ENCODE measurements at places on chromosomes 7 and 10. TPM values are rescaled to one million over a fixed set of nuclear protein-coding genes. Genes with fewer than 3 reads are reported as not detected.

GRCh38 chr10:78974617-78975317, 94.0 kb upstream of the ZMIZ1 start:
- DNase-seq, result peak; percentile 78

GRCh38 chr7:121369462-121369861, 26.6 kb downstream of the FAM3C start:
- no peak for DNase-seq

DNA sequence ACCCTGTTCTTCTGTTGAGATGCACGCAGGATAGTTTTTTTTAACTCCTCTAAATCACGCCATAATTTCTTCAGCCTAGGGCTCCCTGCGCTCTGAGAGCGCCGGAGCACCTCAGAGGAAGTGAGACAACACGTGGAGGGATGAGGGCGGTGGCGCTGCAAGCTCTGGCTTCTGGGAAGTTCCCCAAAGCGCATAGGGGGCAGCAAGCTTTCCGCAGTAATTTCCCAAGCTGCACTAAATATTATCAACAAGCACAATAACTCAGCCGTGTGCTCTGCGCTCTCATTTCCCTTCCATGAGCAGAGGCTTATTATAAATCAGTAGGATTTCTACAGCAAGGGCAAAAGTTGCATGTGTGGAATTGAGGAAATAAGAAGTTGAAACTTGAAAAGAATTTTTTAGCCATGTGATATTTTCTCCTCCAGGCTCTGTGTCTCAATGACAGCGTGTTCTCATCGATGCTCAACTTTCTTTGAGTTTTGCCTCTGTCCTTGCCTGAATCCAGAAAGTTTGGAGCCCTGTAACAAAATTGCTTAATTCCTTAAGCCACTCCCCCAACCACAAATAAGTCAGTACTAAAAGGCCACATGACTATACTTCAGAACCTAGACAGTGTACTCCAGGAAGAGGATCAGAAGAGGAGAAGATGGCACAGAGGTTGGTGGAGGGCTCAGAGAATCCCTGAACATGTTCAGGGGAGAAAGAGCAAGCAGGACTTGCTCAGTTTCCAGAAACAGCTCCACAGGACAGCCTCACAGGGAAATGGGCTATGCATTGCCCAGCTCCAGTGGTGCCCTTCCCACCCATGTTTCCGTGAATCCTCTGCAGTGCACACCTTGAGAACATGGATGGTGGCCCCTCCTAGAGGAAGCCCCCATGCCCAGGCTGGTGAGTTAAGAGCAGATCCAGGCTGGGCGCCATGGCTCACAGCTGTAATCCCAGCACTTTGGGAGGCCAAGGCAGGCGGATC, 221.5 kb upstream of the GHITM start:
- DNase-seq, result peak; percentile 70

DNA sequence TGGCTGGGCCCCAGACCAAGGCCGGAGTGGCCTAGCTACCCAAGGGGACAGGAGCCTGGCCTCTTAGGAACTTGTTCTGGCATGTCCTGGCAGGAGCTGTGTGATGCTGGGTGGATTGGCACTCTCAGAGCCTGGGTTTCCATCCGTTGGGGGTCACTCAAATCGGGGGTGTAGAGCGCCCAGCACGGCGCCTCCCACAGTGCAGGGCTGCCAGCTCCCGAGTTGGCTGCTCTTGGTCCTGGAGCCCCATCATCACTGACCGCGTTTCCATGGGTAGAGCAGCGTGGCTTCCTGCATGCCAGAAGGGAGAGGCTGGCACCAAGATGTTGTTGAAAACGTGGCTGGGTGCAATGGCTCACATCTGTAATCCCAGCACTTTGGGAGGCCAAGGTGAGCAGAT, 70.3 kb downstream of the UNCX start:
- DNase-seq, result no peak

GRCh38 chr7:66055321-66055956, 20.2 kb upstream of the ASL start:
- DNase-seq, result no peak

DNA sequence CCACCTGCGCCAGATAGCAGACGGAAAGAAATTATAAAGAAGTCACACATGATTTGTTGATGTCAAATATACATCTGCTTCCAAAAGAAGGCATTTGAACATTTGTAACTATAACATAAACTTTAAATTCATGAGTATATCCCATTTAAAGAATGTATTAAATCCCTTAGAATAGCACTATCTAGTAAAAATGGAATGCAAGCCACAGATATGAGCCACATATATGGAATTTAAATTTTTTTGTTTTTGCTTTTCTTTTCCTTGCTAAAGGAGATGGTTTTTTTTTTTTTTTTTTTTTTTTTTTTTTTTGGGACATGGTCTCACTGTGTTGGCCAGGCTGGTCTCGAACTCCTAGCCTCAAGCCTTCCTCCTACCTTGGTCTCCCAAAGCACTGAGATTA, 730.8 kb downstream of the PHTF2 start:
- no peak for DNase-seq

DNA sequence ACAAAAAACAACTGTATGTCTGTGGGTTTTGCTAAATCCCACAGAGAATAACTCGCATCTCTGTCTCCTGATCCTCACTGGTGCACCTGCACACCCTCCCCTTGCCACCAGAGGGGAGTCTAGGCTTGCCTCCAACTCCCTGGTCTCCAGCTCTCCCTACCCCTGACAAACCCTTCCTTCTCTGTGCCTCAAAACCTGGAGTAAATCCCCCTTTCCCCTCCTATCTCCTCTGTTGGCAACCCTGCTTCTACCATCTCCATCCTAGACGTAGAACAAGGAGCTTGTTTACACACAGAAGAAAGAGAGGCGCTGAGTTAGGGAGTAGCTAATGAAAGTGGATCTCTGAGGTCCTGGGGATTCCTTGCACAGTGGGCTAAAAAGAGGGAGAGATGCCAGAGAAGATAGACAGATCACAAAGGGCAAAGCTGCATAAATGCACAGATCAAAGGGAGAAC, 6.0 kb downstream of the MBLAC1 start:
- DNase-seq, result peak; percentile 49

DNA sequence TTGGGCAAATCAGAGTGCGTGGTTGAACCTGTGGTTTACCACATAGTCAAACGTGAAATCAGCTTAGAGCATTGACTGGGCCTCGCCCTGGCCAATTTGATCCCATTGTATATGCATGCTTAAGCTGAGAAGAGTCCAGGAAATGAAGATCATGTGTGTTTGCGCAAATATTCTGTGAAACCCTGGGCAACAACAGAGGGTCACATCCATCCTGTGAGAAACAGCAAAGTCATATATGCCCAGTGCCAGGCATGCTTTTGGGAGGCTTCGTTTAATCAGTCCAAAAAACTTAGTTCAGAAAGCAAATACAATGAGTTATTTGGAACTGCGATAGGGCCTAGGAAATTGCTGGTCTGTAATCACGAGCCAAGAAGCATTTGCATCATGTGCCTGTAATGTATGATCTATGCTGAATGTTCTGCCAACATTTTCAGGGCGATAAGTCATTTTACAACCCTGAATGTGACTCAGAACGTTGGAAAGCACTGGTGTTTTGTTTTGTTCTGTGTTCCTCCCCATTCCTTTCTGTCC, 412.1 kb upstream of the CELF2 start:
- peak; percentile 29 for DNase-seq

DNA sequence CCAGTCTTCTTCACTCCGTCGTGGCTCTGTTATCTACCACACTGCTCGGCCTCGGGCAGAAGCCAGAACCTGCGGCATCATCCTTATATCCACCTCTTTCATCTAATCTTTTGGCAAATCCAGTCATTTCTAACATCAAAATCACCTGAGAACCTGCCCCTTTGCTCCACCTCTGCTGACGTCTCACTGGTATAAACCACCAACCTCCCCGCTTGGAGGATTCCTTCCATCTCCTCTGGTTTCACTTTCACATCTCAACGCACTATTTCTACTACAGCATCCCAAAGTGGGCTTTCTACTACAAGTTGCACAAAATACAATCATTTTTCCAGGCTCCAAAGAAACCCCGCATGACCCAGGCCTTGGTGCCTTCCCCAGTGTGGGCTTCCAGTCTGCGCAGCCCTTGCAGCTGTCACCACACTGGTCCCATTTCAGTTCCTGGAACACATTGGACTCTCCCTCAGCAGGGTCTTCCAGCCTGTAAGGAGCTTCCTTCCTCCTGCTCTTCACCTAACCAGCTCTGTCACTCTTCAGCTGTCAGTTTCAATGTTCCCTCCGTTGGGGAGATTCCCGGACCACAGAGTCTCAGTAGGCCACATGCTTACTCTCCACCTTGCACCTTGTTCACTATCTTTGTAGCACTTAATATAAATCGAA, 85.0 kb downstream of the PRKCQ start:
- no peak for DNase-seq

DNA sequence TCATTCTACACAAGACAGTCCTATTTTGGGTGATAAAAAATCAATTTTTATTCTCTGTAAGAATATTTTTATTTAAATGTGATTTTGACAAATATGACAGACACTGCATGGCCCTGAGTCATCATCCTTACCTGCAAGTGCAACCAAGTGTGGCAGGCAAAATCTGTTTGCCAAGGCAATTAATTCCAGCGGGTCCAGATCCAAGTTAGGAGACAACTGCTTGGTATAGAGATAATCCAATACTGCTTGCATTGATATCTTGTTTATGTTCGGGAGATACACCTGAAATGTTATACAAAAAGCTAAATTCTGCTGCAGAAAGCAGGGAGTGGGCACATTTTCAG, 66.2 kb downstream of the RHOBTB1 start:
- DNase-seq, result no peak

DNA sequence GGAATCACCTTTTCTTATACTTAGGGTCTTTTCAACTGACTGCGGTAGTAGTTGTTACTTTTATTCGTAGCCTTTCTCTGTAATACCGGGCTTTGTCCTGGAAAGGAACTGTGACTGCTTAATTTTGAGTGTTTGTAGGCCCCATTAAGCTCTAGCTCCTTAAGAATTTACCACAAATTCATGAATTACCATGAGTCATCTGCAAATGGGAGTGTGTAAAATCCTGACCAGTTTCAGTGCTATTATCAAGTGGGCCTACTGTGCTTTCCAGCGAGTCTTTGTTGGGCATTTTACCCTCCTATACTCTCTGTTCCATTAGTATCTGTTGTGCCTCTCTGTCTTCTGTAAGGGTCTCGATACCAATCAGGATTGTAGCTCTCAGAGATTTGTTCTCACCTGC, 49.7 kb downstream of the ZMYND11 start:
- no peak for DNase-seq

GRCh38 chr7:20216406-20217036, 663 bp downstream of the MACC1 start:
- no peak for DNase-seq

DNA sequence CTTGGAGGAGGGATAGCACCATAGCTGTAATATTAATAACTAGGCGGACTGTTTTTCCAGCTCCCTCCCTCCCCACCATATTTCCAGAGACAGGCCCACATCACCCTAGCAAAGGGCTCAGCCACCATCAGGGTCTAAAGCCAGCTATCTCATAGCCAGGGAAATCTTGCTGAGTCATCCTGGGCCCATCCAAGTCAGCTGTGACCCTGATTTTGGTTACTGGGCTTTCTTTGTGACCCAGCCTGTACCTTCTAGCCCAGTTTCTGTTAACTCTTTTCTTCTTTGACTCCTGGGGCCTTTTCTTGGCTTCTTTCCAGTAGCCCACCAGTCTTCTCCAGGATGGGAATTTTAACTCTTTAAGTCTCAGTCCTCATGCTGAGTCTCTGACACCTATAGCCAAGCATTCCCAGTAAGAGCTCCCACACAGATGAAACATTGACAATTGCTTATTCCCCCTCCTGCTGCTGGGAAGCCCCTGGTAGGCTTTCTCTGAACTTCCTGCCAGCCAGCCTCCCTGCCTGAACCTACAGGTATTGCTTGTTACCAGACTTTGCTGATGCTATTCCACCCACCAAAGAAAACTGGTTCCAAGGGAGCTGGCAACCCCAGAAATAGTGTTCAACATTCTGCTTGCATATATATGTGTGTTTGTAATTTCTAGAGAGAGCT, 34.8 kb upstream of the ADO start:
- DNase-seq, result peak; percentile 46

- DNase-seq, result no peak
These were observed 166.3 kb downstream of the RNF133 start for GRCh38 chr7:122532406-122533269.

DNA sequence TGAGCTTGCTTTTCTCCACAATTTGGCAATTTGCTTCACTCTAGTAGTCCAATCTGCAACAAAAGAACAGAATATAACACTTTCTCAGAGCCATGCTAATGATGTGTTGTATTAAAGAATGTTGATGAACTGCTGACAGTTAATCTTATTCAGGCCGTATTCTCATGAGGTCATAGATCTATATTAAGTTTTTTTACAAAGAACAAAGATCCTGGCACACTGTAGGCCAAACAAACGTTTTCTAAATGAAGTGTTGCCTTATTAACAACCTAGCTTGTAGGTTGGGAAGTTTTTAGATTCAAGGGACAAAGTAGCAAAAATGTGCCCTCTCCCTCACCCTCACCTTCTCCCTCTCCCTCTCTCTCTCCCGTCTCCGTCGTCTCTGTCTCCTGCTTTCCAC, 6.8 kb downstream of the HILPDA start:
- no peak for DNase-seq

GRCh38 chr7:67391168-67391567, 394.5 kb downstream of the TYW1 start:
- DNase-seq, result no peak

DNA sequence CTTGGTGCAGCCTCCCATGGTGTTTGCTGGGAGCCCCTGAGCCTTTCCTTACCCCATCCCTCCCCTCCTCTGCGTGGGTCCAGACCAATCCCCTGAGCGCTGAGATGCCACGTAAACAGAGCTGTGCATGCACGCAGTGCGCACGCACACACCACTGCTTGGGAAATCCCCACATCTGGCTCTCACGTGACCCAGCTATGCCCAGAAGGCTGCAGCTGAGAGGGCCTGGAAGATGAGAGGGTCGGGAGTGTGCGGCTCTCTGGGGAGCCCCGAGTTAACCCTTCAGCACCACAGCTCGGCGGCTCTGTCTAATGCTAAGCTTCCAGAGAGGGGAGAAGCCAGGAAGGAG, 177.2 kb downstream of the SH3PXD2A start:
- peak; percentile 86 for DNase-seq

DNA sequence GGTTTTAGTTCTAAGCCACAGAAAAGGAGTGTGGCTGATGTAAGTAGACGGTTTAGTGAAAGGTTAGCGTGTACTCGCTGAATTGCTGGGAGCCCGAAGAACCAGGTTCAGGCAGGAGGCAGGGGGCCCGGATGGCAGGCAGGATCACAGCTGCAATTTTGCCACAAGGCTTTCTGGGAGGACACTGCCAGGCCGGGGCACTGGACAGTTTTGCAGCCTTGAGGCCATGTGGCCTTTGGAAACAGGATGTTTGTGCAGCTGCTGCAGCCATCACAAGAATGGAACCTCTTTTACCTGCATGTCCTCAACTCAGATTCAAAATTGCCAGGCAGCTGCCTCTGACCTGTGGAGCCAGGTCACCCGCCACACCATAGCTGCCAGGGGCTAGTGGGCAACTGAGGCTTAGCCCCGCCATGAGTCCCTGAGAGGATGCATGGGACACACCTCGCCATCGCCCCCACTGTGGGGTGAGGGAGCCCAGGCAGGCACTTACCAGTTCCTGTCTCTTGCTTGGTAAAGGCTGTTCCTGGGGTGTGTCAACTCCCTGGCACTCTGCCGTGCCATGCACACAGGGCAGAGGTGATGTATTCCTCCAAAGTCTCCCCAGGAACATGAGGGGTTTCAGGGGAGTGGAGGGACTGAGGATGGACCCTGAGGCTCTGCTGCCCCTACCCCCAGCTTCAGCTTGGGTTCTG, 188.6 kb downstream of the RPS24 start:
- DNase-seq, result no peak

- no peak for DNase-seq
These were observed 7.9 kb downstream of the NUDT13 start for GRCh38 chr10:73117976-73118743.

ADGRA1 gene
- not detected for total RNA-seq

CDK14 gene
- 55.4 TPM for total RNA-seq

SUN3 gene
- total RNA-seq, result not detected

HGF gene
- 3.9 TPM for total RNA-seq

ADIRF gene
- 72.1 TPM for total RNA-seq

STX1A gene
- 2.7 TPM for total RNA-seq

Data from right cardiac atrium (tissue), 5 donors.